ENCODE measurements at places on chromosomes 16 and 17. TPM values are rescaled to one million over a fixed set of nuclear protein-coding genes. Genes with fewer than 3 reads are reported as not detected.

DNA sequence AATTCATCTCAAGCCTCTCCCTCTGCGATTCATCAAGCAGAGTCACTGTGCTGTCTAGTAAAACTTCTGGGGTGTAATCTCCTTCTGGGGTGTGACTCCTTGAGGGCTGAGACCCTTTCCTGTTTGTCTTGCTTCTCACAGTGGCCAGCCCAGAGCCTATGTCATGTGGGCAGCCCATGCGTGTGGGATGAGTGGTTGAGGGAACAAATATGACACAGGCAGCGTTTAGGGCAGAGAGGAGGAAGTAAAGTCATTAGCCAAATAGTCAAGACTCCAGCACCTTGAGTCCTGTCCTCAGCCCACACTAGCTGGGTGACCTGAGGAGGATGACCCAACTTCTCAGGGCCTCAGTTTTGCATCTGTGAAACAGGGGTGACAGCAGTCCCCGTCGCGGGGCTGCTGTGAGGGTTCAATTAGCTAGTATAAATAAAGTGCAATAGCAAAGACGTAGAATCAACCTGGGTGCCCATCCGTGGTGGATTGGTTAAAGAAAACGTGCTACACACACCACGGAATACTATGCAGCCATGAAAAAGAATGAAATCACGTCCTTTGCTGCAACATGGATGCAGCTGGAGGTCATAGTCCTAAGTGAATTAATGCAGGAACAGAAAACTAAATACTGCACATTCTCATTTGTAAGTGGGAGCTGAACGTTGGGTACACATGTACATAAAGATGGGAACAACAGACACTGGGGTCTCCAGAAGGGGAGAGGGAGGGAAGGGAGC lies 4.5 kb upstream of the ITGAX start:
- DNase-seq, result no peak

GLP2R gene
- total RNA-seq, result 0.24 TPM

HP gene
- total RNA-seq, result 21.2 TPM

GRCh38 chr16:72833969-72834368 lies 214.0 kb downstream of the ZFHX3 start:
- no peak for DNase-seq

GRCh38 chr16:53142823-53143568 lies 88.2 kb downstream of the CHD9 start:
- no peak for DNase-seq
